Germinal center (tissue), 1 donor: ENCODE measurements at places on chromosomes 7 and 10.

DNA sequence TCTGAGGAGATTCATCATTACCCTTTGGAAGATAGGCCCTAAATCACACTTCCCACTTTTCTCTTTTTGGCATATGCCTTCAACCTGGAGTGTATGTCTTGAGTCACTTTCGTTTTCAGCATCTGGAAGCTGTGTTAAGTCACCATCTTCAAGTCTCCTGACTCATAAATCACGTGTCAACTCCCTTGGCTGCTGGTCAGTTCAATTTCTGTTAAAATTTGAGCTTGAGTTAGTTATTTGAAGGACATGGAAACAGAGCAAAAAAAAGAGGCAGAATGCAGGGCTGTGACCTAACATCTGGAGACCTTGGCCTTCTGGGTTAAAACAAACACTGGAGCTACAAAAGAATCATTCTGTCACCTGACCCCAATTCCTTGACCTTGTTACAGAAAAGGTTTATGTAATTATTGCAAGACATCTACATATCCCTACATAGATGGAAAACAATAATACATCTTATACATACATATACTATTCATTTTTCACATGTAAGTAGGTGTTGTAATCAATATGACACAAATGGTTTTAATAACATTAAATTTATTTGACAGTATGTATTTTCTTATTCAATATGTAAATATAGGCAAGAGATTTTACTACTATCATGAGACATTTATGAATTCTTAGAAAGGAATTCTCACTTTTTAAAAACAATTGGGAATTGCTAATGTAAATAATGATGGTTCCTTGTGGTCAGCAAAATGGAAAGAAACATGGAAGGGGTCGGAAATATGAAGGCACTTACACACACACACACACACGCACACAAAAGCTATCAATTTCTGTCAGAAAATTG, 169.7 kb upstream of the PHYHIPL start:
- DNase-seq: no peak

DNA sequence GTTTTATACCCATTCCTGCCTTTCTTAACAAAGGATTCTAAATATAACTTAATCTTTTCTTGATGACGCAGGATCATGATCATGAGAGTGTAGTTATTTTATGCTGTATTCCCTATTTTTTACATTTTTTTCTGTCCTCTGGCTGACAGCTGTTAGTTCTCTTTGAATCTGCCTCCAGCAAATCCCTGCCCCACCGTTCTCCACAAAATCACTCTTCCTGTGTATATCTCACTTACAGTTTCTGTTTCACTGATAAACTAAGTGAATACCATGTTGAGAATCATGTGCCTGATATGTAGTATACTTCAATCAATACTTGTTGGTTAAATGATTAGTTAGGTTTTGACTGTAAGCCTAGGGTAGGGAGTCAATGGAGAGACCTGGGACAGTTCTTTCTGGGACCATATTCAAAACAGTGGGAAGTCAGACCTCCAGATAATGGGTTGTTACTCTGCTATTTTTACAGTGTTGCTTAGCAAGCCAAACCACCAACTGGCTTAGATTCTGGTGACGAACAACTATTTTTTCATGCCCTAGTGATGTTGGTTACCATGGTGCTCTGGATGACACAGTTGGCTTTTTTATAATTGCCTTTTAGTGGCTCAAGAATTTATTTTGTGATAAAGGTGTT, 12.8 kb downstream of the CNNM1 start:
- DNase-seq: no peak

- no peak for DNase-seq
These were observed 76.1 kb downstream of the LRRC4 start for GRCh38 chr7:127955051-127955531.

DNA sequence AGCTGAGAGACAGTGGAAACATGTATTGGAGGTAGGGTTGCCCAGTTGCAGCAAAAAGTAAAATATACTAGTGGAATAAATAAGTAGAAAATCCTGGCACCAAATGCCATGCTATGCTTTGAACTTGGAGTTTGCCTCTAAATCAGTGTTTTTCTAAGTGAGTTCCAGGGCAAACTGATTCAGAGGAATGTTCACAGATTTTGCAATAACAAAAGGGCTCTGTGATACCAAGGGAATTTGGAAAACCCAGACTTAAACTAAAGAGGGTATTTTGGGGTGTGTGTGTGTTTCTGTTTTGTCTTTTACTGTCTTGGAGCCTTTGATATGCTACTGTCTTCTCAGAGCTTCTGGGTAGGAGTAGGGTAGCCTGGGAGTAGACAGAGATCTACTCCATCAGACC, 39.9 kb downstream of the SLC26A4 start:
- DNase-seq: no peak

DNA sequence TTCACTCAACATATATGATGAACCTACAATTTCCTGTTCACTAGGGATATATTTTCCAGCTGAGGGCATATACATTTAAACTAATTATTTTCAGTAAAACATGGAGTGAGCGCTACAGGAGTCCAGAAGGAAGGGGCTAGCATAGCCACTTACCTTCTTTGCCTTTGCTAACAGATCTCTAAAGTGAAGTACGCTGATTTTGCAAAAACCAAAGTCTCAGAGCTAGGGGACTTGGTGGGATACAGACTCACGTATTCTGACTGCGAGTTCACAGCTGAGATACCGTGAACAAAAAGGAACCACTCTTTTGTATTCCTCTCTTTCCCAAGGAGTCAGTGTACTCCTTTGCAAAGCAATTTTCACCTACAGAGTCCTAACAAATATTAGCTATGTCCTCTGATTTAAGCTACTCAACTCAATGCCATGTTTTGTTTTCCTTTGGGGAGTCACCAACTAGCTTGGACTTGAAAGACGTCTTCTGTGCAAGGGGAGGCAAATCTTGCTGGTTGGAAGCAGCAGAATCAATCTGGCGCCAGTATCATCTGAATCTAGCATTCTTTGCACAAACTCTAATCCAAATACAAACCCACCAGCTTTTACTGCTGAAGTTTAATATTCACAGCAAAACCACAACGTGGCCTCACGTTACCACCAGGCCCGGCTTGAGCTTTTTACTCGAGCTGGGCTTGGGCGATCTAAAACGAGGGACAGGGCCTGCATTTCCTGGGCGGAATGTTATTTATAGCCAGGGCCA, 657 bp downstream of the CDNF start:
- DNase-seq: no peak

DNA sequence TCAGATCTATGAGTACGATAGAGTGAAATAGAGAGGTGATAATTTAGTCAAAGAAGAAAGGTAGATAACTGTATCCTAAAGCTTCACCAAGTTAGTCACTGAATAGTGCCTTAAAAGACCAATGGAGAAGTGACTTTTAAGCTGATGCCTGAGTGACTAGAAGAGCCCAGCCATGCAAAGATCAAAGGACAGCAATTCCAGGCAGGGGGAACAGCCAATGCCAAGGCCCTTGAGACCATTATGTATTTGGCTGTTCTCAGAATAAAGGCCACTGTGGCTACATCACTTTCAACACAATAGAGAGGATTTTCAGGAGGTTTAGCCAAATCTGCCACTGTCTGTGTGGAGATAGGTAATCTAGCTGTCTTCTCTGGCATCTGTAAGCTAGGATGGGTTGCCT, 17.8 kb downstream of the HDAC9 start:
- DNase-seq: no peak

DNA sequence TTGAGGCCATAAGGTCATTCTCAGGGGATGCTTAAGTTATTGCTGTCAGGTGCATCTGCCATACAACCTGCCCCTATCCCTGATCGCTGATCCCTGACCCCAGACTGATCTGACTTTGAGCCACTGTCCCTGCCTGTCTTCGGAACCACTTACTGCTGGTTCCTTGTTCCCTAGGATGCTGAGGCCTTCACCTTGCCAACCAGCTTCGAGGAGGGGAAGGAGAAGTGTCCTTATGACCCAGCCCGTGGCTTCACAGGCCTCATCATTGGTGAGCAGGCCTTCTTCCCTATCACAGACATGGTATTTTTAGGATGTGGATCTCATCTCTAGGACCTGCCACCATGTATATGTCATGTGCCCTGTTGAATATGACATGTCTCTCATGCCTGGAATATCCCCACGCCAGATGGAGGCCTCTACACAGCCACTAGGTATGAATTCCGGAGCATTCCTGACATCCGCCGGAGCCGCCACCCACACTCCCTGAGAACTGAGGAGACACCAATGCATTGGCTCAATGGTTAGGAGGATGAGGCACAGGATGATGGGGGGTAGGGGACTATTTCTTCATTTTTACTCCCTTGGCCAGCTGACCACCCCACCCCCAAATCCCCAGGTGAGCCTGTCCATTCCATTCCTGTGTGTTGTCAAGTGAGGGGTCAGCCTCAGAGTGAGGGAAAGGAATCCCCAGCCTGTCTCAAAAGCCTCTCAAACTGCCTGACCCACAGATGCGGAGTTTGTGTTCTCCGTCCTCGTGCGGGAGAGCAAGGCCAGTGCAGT, 9.0 kb downstream of the MRPL43 start:
- no peak for DNase-seq

DNA sequence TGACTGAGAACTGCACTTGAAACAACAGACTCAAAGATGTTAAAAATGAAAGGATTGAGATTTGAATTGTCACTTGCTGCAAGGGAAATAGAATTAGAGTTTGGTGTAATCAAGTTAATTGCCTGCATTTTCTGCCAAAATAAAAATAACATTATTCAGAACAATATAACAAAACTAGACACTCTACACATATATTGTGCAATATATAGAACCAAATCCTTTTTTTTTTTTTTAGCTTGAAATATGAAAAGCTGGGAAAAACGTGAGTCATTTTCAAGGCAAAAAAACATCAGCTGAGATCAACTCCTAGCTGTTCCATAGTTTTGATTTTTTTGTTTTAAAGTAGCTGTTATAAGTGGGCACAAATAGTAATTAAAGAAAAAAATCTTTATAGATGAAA, 561.5 kb downstream of the DNAJB9 start:
- DNase-seq: no peak

GRCh38 chr7:47836503-47837202, 111.6 kb downstream of the PKD1L1 start:
- no peak for DNase-seq

GRCh38 chr10:43360086-43360485, 11.3 kb upstream of the FXYD4 start:
- DNase-seq: no peak

GRCh38 chr7:52507546-52508255, 527.7 kb upstream of the POM121L12 start:
- no peak for DNase-seq

DNA sequence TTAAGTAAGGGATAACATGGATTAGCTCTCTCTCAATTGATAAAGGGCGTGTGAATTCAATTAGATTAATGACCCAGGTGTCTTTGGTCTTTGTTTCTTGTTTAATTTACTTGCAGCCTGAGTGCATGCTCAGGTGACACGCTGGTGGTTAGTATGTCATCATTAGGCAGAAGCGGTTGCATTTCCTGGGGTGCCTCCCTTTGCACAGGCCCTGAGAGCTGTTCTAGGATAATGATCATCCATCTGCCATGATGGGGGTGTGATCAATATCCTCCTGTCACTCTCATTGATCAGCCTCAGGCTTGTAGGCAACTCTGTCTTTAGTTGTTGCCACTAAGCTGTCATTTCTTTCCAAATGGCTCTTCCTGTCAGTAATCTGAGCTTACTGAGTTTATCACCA, 99.6 kb upstream of the NPS start:
- no peak for DNase-seq

- no peak for DNase-seq
These were observed 81.1 kb downstream of the GNAI1 start for GRCh38 chr7:80215734-80216133.

- DNase-seq: no peak
These were observed 17.2 kb upstream of the FGFR2 start for GRCh38 chr10:121615435-121615793.
